GM23248 (cell line): ENCODE measurements at places on chromosomes 6 and 20.

GRCh38 chr6:111652156-111652555 is 46.5 kb upstream of the TRAF3IP2 start:
- no peak for DNase-seq

GRCh38 chr6:152154559-152155356 is 347.3 kb downstream of the ESR1 start:
- peak; percentile 12 for DNase-seq

DNA sequence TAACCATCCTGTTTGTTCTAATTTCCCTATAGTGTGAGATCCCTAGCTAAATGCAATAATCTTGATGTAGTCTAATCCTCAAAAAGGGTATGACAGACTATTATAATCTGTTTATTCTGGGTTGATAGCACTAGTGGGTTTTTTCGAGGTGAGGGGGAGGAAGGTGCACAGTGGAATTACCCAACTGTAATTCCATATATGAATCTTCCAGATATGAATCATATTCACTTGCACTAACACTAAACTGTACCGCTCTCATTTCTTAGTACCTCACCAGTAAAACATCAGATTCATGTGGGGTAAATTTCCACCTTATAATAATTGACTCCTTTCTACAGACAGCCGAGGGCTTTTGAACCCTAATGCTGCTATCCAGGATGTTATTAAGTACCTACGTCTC is 16.5 kb downstream of the NCOA7 start:
- DNase-seq = no peak

GRCh38 chr6:156102129-156102528 is 646.5 kb upstream of the NOX3 start:
- DNase-seq = peak; percentile 1

- DNase-seq = no peak
These were observed 154.0 kb upstream of the LAMP5 start for GRCh38 chr20:9360431-9360830.

DNA sequence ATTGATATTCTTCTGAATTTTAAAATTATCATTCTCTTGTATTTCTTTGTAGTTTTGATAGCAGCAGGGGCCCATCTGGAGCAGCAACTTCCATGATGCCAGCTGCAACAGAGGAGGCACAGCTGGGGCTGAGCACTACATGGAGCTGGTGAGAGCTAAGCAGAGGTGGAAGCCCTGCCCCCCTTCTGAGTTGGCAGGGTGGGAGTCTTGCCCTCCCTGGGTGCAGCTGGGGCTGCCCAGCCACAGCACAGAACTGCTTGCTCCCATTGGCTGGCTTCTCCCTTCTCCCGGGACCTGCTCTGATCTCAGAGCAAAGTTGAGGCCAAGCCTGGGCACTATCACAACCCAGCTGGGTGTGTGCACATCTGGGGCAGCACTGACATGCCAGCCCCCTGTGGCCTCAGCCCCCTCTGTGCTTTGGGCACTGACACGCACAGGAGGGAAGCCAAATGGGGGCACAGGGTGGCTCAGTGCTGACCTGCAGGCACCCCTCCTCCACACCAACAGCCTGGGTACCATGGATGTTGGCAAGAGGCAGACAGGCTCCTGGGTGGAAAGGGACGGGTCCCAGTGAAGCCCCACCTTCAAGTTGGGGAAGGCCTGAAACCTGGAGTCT is 69.1 kb upstream of the EYA4 start:
- DNase-seq = no peak

DNA sequence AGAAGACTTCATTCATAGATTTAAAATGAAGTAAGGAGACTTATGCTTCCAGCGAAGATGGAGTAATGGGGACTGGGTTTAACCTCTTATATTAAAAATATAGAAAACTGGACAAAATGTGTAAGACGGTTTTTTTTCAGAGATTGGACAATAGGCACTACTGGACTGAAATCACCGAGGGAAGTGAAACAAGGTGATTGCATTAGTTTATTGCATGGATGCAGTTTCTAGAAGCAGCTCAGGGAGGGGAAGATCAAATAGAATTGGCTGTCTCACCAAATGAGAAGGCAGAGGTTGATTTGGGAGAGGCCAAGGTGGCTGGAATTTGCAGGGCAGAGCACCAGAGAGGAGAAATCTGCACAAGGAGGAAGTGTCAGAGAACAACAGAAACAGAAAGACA is 162.6 kb downstream of the DNAH8 start:
- no peak for DNase-seq
